ENCODE measurements at places on chromosomes 6 and 20.

DNA sequence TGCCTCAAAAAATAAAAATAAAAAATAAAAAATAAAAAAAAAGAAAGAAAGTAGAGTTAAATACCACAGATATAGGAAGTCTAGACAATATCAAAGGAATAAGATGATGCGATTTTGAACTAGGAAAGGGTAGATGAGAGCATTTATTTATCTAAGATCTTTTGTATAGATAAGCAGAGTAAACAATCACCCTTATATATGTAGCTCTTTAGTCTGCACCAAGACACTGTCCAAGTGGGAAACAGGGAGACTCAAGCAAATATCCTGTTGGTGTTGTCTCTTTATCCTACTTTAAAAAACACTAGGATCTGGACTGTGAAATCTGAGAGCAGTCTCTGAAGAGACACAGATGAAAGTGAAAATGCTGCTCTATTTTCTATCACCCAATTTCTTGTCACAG lies 587.0 kb upstream of the FLRT3 start:
- DNase-seq, result no peak
- H3K4me1 ChIP-seq, result peaks cover 51% of the 10 kb centered on the region
- no peak overlapping the region for H3K27ac ChIP-seq
- H3K27me3 ChIP-seq, result no peaks in the 10 kb centered on the region

DNA sequence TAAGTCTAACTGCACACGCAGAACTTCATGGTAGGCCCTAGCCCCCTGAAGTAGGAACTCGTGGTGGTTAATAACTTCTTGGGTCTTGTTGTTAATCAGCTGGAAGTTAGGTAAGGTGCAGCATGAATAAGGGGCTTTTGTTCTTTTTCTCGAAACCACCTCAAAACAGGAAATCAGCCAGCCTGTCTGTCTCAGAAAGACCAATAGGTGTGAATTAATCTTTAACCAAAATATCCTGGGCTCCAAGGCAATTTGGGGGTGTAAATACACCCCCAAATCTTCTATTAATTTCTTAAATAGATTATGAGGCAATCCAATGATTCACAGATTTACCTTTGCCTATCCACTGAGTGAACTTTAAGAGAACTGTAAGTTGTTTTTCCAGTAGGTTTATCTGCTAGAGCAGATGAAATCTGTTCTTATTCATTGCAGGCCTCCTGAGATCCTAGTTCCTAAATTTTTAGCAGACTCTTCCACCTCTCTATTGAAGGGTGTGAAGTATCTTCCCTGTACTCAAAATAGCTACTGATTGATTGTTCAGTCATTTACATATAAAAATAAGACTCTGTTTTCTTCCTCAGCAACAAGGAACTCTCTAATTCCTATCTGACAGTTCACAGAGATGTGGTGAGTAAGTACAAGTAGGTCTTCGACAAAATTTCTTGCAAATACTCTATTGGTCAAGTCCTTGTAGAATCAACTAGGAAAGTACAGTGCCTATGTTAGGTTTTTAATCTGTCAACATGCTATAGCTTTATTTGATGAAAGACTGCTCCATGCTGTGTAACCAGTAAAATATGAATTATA lies 427.1 kb upstream of the NOX3 start:
- H3K4me3 ChIP-seq, result no peak overlapping the region
- H3K4me1 ChIP-seq, result peaks cover 16% of the 10 kb centered on the region
- peaks cover 3% of the 10 kb centered on the region for H3K27me3 ChIP-seq
- DNase-seq, result no peak
- no peaks in the 10 kb centered on the region for H3K36me3 ChIP-seq

- no peak overlapping the region for H3K4me3 ChIP-seq
- no peaks in the 10 kb centered on the region for H3K36me3 ChIP-seq
- no peak overlapping the region for H3K27ac ChIP-seq
- DNase-seq, result no peak
- no peaks in the 10 kb centered on the region for H3K27me3 ChIP-seq
- no peaks in the 10 kb centered on the region for H3K4me1 ChIP-seq
Observed at GRCh38 chr6:153511896-153512496, 380.9 kb upstream of the RGS17 start.

- no peak for DNase-seq
- peaks cover 7% of the 10 kb centered on the region for H3K4me1 ChIP-seq
- H3K27ac ChIP-seq, result no peak overlapping the region
- H3K4me3 ChIP-seq, result no peak overlapping the region
Observed at GRCh38 chr6:147716434-147716833, 207.9 kb downstream of the SAMD5 start.

DNA sequence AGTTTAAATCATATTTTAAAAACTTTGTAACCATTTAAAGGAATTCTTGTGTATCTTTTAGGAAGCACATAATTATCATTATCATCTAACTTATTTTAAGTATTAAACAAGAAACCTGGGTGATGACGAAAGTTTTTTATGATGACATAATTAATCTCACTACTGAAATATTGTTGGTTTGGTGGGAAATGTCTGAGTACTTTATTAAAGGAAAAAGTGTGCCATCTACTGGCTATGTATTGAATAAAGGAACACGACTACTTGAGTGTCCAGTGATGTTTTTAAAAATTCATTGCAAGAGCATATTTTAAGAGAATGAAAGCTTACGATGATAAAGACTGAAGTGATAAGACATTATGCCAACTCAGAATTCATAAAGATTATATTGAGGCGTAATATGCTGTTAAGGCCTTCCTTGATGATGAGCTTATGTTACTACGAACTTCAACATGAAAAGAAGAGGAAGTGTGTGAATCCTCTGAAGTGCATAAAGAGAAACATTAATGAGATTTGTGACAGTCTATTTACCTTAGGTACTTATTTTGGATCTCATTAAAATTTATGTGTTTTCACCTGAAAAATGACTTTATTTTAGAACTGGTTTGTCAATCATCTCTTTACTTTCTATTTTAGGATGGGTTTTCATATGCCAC lies 12.0 kb upstream of the TRMT11 start:
- no peak for DNase-seq
- H3K4me1 ChIP-seq, result no peaks in the 10 kb centered on the region
- no peak overlapping the region for H3K27ac ChIP-seq
- H3K4me3 ChIP-seq, result no peak overlapping the region

- no peak for DNase-seq
- H3K27ac ChIP-seq, result no peak overlapping the region
- no peaks in the 10 kb centered on the region for H3K36me3 ChIP-seq
- no peaks in the 10 kb centered on the region for H3K4me1 ChIP-seq
- H3K27me3 ChIP-seq, result no peaks in the 10 kb centered on the region
Observed at GRCh38 chr6:64890609-64891008, 816.4 kb downstream of the EYS start.

DNA sequence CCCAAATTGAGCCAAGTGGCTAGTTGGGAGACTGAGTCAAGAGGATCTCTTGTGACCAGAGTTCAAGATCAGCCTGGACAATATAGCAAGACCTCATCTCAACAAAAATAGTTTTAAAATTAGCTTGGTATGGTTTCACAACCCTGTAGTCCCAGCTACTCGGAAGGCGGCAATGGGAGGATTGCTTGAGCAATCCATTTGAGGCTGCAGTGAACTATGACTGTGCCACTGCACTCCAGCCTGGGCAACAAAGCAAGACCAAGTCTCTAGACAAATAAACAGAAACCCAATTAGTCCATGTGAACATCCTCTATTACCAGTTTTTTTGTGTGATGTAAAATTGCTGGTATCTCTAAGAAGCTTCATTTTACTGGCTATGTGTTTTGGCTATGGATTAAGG lies 106.2 kb downstream of the TULP4 start:
- no peak overlapping the region for H3K4me3 ChIP-seq
- H3K36me3 ChIP-seq, result peaks cover 33% of the 10 kb centered on the region
- no peak overlapping the region for H3K27ac ChIP-seq
- H3K27me3 ChIP-seq, result no peaks in the 10 kb centered on the region

DNA sequence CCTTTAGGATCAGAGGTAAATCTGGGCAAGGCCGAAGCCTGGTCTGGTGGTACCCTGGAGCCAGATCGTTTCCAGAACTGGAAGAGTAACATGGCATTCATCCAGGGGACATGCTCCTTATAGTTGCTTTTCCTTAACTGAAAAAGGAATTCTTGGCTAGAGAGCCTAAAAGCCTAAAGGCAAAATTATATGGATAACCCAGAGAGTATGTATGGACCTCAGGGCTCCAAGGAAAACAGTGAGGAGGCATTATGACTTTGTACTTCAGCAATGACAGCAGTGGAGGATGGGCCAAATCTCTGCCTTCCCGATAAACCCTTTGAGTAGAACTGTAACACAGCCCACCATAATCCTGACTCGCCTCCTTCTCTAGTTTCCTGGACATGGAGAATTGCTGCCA lies 29.3 kb downstream of the ARHGAP18 start:
- no peak for DNase-seq
- H3K27me3 ChIP-seq, result no peaks in the 10 kb centered on the region
- H3K4me1 ChIP-seq, result peaks cover 25% of the 10 kb centered on the region
- no peaks in the 10 kb centered on the region for H3K36me3 ChIP-seq
- H3K27ac ChIP-seq, result no peak overlapping the region

- H3K4me3 ChIP-seq, result peak overlapping the region; percentile 74
- H3K4me1 ChIP-seq, result peaks cover 40% of the 10 kb centered on the region
- DNase-seq, result no peak
- no peaks in the 10 kb centered on the region for H3K27me3 ChIP-seq
- peaks cover 41% of the 10 kb centered on the region for H3K36me3 ChIP-seq
- H3K27ac ChIP-seq, result peak overlapping the region; percentile 90
Observed at GRCh38 chr6:157186785-157187181, 136.5 kb downstream of the TMEM242 start.
